ENCODE measurements at places on chromosomes 2 and 18.

- DNase-seq: no peak
Observed at GRCh38 chr2:236633775-236634560, 64.3 kb downstream of the ACKR3 start.

DNA sequence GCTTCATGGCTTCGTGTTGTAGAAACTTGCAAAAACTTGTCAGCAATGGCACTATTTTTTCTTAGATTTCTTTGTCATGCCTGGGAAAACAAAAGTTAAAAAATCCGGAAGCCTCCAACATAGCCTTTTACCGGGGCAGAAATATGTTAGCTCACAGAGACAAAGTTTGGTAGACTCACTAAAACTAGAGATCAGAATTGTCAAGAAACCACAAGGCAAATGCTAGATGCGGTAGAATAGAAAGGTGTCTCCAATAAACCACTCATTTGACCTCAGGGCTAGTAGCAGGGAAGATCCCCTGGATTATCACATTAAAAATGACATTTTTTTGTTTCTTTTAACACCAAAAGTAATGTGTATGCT is 405 bp downstream of the CASP10 start:
- DNase-seq: no peak

GRCh38 chr2:176639671-176640070 is 370.4 kb downstream of the MTX2 start:
- no peak for DNase-seq

DNA sequence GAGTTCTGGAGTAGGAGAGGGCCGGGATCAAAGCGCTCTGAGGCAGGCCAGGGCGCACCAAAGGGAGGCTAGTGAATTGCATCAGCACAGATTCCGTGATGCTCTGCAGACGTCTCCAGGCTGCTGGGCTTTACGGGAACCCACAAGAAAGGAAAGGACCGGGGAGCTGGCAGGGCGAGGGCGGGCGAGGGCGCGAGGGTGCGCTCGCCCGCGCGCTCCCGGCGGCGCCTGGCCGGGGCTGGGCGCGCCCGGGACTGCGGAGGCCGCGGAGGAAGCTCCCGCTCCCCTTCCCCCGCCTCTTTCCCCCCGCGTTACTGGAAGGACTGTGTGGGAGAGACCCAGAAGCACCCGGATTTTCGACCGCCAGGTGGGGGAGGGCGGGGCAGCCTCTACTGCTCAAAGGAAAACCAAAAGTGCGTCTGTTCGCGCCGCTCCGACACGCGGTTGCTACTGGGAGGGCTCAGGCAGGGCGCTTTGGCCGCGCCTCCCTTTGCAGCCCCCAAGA is 2.4 kb upstream of the FOSL2 start:
- DNase-seq: peak; percentile 88

GRCh38 chr2:520663-521340 is 156.4 kb downstream of the TMEM18 start:
- DNase-seq: no peak

All from CD4-positive, alpha-beta T cell treated with Interleukin-6 for 4 hours (primary cell).